ENCODE measurements at places on chromosomes 5 and 9.

- DNase-seq = no peak
Measured at GRCh38 chr9:95028853-95029219, 288.7 kb downstream of the FANCC start.

DNA sequence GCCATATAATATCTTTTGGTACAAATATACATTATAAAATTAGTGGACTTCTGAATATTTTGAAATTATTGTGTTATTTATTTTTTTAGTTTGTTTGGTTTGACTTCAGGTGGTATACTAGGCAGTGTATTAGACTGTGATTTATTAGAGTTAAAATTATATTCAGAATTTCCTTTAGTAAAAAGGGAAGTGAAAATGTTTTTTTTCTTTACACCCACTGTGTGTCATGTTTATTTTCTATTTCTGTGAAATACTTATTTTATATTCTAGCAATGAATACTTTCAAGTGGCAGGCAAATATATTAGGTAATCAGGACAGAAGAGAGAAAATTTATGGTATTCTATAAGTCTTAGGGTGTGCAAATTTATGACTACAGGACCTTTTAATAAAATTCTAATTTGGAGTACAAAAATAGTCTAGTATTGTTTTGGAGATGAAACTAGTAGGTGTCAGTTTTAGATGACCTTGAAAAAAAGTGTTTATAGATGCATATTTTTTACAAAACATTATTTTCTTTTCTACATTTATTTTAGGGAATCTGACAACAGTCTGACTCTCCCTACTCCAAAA is 8.8 kb downstream of the CSNK1G3 start:
- no peak for DNase-seq

DNA sequence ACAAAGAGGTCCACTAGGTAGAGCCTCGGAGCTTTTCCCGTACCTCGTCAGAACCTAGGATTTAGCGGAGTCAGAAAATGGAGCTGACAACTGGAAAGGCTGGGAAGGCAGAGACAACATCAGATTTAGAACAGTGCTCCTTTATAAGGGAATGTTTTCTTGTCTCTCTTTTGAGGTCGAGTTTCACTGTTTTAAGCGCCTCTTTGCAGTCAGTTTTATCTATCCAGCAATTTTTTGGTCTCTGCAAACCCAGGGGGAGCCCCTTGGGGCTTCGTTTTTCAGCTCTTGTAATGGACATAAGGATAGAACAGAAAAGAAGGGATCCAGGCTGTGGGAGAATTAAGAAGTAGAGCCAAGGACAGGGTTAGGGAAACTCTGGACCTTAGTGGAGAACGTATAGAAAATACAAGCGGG is 80.5 kb downstream of the FNBP1 start:
- DNase-seq = no peak

GRCh38 chr5:31449174-31449573 is 82.7 kb downstream of the DROSHA start:
- DNase-seq = no peak

Data from femur (tissue), 1 donor.